Subcutaneous preadipocyte (primary cell): ENCODE measurements at places on chromosomes 4 and X. TPM values are rescaled to one million over a fixed set of nuclear protein-coding genes. Genes with fewer than 3 reads are reported as not detected.

Gene MAEA
- total RNA-seq, result 54.7 and 57.0 TPM in 2 replicates

Gene P2RY10
- total RNA-seq, result not detected in 2 replicates

Gene VSIG4
- total RNA-seq, result under 0.01 TPM in 1 of 2 replicates, not detected in the other

Gene MAPK10
- total RNA-seq, result 2.9 and 3.9 TPM in 2 replicates

Gene PROM1
- not detected in 2 replicates for total RNA-seq

Gene ADAM29
- not detected in 2 replicates for total RNA-seq

Gene FAM9C
- not detected in 2 replicates for total RNA-seq

Gene SORBS2
- total RNA-seq, result 3.7 and 6.1 TPM in 2 replicates

Gene DUSP21
- not detected in 2 replicates for total RNA-seq

Gene GLOD5
- not detected in 2 replicates for total RNA-seq

Gene RTL3
- total RNA-seq, result not detected in 2 replicates

Gene CCDC110
- 0.20 and 1.5 TPM in 2 replicates for total RNA-seq

Gene SFRP2
- total RNA-seq, result 1.8 and 4.8 TPM in 2 replicates

Gene KIT
- 0.73 and 0.78 TPM in 2 replicates for total RNA-seq

Gene FABP2
- total RNA-seq, result not detected in 2 replicates

Gene STPG2
- total RNA-seq, result under 0.01 TPM in 1 of 2 replicates, not detected in the other

Gene HSD17B13
- under 0.01 TPM in 1 of 2 replicates, not detected in the other for total RNA-seq

Gene CSAG2
- total RNA-seq, result not detected in 2 replicates

Gene RRH
- total RNA-seq, result not detected in 2 replicates

Gene RBM47
- 0.98 and 2.2 TPM in 2 replicates for total RNA-seq

Gene SMIM31
- total RNA-seq, result not detected in 2 replicates

Gene GPR34
- not detected in 2 replicates for total RNA-seq

Gene ADGRL3
- total RNA-seq, result not detected in 2 replicates

Gene AGA
- total RNA-seq, result 9.9 and 14.1 TPM in 2 replicates

Gene RAB39B
- total RNA-seq, result 0.37 and 1.6 TPM in 2 replicates

Gene CXCL9
- total RNA-seq, result not detected in 2 replicates

Gene PAGE4
- total RNA-seq, result not detected in 2 replicates

Gene AREG
- total RNA-seq, result 0.37 and 4.7 TPM in 2 replicates

Gene PCDH18
- 100 and 152 TPM in 2 replicates for total RNA-seq

Gene FATE1
- total RNA-seq, result not detected in 2 replicates

Gene NAAA
- 45.2 and 54.7 TPM in 2 replicates for total RNA-seq

Gene TMPRSS11A
- not detected in 2 replicates for total RNA-seq

Gene NR3C2
- 0.78 and 1.1 TPM in 2 replicates for total RNA-seq

Gene CDX4
- total RNA-seq, result not detected in 2 replicates

Gene MMGT1
- 20.9 and 22.5 TPM in 2 replicates for total RNA-seq

Gene MAGEA9
- not detected in 2 replicates for total RNA-seq

Gene APLN
- 0.73 and 0.78 TPM in 2 replicates for total RNA-seq

Gene CXorf49
- not detected in 2 replicates for total RNA-seq

Gene ARHGEF9
- 11.8 and 13.5 TPM in 2 replicates for total RNA-seq

Gene TBC1D9
- 26.8 and 40.5 TPM in 2 replicates for total RNA-seq

Gene FAT1
- 161 and 172 TPM in 2 replicates for total RNA-seq

Gene MGAT4D
- not detected in 2 replicates for total RNA-seq

Gene ZNF630
- 0.98 and 1.1 TPM in 2 replicates for total RNA-seq

Gene IL13RA1
- total RNA-seq, result 44.1 and 44.8 TPM in 2 replicates

Gene PAGE5
- not detected in 2 replicates for total RNA-seq

Gene LPAR4
- total RNA-seq, result under 0.01 TPM in 2 replicates

Gene REST
- total RNA-seq, result 28.3 and 38.3 TPM in 2 replicates

Gene IL3RA
- not detected in 2 replicates for total RNA-seq

Gene CCNG2
- total RNA-seq, result 9.8 and 12.5 TPM in 2 replicates

Gene EDNRA
- 6.6 and 6.8 TPM in 2 replicates for total RNA-seq

Gene TAF7L
- total RNA-seq, result 0.37 and 0.39 TPM in 2 replicates

Gene GAGE12E
- total RNA-seq, result not detected in 2 replicates

Gene PLXNB3
- 4.4 and 4.9 TPM in 2 replicates for total RNA-seq

Gene LNX1
- 0.78 and 6.2 TPM in 2 replicates for total RNA-seq

Gene SSX4B
- total RNA-seq, result not detected in 2 replicates

Gene NDUFC1
- 26.6 and 30.9 TPM in 2 replicates for total RNA-seq

Gene GPR50
- total RNA-seq, result not detected in 2 replicates
